ENCODE measurements at places on chromosomes 7 and 10. TPM values are rescaled to one million over a fixed set of nuclear protein-coding genes. Genes with fewer than 3 reads are reported as not detected.

GRCh38 chr10:90032519-90032918 lies 331.1 kb downstream of the KIF20B start:
- no peak for DNase-seq

The BLNK gene
- 1.3 TPM for total RNA-seq

The PURB gene
- 31.5 TPM for total RNA-seq

The CELF2 gene
- 73.5 TPM for total RNA-seq

DNA sequence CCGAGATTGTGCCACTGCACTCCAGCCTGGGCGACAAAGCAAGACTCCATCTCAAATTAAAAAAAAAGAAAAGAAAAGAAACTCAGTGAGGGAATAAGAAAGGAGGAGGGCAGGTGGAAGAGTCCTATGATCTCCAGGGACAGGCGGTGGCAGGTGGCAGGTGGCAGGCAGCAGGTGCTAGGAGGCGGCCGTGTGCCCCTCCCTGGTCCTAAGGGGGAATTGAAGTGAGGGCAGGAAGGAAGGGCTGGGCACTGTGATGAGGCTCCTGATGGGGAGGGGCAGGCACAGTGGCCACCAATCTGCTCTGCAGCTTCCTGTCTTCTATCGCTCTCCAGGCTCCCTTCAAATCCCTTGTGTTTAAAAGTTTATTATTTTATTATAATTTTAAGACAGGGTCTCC lies 41.2 kb upstream of the UBE3C start:
- no peak for DNase-seq

The OPN4 gene
- total RNA-seq, result not detected

GRCh38 chr7:134943785-134944400 lies 42.4 kb upstream of the AGBL3 start:
- no peak for DNase-seq
